CD4-positive, alpha-beta memory T cell (primary cell): ENCODE measurements at places on chromosomes 13 and 19. TPM values are rescaled to one million over a fixed set of nuclear protein-coding genes. Genes with fewer than 3 reads are reported as not detected.

DNA sequence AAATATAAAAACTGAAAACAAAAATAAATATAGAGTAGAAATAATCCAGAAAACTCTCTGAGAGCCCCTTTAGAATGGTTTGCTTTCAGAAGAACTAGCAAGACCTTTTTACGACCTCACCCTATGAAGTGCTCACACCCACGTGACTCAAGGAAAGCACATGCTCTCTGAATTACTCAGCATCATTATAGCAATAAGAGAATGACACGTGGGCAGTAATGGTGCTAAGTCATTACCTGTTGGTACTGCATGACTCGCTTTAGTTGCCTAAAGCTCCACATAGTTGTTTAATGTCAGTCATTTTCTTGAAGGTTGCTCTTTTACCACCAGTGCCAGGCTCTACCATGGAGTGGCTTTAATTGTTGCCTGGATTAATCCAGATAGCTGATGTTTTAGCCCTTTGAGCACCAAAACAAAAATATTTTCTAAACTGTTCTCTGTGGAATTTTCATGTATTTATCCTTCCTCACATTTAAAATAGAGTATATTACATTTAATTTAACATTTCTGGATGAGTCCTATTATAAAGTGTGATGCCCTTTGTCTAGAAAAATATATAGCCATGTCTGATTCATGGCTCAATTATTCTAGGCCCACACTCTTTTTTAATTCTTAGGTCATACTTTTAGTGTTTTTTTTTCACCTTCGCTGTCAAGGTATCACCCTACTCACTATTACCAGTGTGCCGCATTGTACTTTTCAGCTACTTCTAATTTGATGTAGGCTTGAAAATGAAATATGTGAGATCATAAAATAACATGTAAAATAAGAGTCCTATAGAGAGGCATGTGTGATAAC lies 56.8 kb downstream of the THSD1 start:
- DNase-seq: no peak

The KIRREL2 gene
- not detected for total RNA-seq

DNA sequence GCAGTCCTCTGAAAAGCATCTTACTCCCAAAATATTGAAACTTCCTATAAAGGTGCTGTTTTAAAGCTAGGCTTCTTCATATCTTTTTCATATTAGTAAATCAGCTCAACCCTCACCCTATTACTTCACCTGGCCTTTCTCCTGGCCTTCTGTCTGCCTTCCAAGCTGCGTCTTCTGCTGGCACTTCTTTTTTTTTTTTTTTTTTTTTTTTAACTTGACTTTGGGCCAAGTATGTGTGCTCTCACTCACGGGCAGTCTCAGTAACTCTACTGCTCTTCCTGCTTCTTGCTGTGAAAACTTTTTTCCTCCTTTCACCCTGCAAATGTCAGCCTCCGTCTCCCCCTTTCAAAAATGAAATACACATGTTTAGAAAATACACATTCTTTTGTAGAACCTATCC lies 41.2 kb upstream of the KCTD4 start:
- no peak for DNase-seq

DNA sequence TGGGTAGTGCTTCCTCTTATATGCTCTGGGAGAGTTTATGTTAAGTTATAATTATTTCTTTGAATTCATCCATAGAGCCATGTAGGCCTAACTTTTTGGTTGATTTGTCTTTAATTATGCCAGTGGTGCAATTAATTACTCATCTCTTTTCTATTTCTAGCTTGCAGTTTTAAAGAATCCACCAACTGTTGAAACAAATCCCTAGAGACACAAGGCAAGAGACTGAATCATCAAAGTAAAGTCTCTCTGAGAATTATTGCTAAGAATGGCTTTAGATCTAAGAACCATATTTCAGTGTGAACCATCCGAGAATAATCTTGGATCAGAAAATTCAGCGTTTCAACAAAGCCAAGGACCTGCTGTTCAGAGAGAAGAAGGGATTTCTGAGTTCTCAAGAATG lies 5.9 kb upstream of the ZNF551 start:
- no peak for DNase-seq

GRCh38 chr13:66520511-66521355 lies 709.4 kb downstream of the PCDH9 start:
- no peak for DNase-seq

GRCh38 chr13:31946091-31946770 lies 85.3 kb upstream of the FRY start:
- DNase-seq: no peak

DNA sequence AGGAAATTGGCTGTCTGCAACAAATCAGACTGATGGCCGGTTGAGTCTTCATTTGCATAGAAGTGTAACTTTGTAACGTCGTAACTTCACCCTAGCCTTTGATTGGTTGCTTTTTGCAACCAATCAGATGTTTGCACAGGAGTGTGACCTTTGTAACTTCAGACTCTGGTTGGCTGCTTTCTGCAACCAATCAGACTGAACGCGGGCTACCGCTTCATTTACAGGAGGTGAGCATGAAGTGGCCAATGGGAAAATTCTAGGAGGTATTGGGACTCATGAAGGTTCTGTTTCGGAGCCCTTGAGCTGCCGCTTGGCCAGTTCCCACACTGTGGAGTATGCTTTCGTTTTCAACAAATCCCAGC lies 441 bp upstream of the ZNF559 start:
- DNase-seq: no peak

The NKPD1 gene
- 1.2 TPM for total RNA-seq

- DNase-seq: no peak
Observed at GRCh38 chr19:827710-828321, at the start of gene AZU1. Gene AZU1 (plus strand): TSS chr19:827837. CDS start chr19:827847, 10 bp downstream.

GRCh38 chr19:17170538-17171297 lies 44.4 kb upstream of the USE1 start:
- DNase-seq: no peak

GRCh38 chr19:51691584-51692428 lies 1.3 kb upstream of the SPACA6 start:
- DNase-seq: no peak

DNA sequence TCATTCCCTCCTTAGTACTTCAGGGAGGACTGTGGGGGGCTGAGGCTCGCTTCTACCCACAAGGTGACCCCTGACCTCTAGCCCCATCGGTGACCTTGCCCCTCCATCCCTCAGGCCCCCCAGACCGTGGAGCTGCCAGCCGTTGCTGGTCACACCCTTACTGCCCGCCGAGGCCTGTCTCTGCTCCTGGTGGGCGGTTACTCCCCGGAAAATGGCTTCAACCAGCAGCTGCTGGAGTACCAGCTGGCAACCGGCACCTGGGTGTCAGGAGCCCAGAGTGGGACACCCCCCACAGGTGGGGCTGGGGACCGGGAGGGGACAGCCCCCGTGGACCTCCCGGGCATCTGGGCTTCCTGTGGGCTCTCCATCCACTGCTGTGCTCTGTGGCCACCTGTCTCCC lies 31.9 kb downstream of the MEGF8 start:
- no peak for DNase-seq

The KL gene
- not detected for total RNA-seq

The PRSS57 gene
- not detected for total RNA-seq

DNA sequence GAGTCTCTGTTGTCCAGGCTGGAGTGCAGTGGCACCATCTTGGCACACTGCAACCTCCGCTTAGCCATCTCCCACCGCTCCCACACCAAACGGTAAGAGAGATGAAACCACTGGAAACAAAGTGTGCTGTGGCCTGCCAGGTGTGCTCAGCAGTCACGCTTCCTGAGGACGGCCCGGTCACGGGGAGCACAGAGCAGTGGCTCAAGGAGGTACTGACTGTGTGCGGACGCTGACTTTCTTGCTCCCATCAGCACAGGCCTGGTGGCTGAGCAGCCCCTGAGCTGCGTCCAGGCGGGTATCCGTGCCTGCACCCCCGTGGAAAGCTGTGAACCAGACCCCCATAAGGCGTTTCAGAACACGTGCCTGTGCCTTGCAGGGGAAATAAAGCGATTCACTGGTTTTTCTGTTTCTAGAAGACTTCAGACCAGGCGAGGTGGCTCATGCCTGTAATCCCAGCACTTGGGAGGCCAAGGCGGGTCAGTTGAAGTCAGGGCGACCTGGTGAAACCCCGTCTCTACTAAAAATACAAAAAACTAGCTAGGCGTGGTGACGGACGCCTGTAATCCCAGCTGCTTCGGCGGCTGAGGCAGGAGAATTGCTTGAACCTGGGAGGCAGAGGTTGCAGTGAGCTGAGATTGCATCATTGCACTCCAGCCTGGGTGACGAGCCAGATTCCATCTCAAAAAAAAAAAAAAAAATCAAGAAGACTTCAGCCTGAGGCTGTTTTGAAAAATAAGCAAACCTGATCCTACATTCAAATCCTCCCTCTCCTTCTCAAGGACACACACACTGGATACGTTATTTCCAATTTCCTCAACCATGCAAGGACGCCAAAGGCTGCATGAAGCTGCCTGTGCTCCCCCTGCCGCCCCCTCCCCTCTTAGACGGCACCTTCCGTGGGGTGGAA lies 25.5 kb downstream of the ADPRHL1 start:
- DNase-seq: no peak

DNA sequence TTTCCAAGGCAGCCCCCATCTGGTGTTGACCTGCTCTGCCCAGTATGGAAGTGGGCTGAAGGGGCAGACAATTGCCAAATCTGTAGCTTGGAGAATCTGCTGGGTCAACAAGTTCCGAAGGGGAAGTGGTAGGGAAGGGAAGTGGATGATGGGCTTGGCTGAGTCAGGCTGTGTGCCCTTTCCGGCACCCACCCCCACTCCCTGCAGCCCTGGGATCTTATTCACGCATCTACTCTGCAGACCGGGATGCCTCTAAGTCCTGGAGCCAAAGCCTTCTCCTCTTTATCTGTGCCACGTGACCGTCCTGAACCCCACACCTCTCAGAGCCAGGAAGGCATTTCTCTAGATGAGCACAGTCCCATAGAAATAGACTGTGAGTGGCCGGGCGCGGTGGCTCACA lies 7.5 kb upstream of the C5AR2 start:
- DNase-seq: no peak

The ZC3H4 gene
- total RNA-seq: 74.8 TPM

The GARIN5B gene
- not detected for total RNA-seq

The MBD3L2 gene
- not detected for total RNA-seq

DNA sequence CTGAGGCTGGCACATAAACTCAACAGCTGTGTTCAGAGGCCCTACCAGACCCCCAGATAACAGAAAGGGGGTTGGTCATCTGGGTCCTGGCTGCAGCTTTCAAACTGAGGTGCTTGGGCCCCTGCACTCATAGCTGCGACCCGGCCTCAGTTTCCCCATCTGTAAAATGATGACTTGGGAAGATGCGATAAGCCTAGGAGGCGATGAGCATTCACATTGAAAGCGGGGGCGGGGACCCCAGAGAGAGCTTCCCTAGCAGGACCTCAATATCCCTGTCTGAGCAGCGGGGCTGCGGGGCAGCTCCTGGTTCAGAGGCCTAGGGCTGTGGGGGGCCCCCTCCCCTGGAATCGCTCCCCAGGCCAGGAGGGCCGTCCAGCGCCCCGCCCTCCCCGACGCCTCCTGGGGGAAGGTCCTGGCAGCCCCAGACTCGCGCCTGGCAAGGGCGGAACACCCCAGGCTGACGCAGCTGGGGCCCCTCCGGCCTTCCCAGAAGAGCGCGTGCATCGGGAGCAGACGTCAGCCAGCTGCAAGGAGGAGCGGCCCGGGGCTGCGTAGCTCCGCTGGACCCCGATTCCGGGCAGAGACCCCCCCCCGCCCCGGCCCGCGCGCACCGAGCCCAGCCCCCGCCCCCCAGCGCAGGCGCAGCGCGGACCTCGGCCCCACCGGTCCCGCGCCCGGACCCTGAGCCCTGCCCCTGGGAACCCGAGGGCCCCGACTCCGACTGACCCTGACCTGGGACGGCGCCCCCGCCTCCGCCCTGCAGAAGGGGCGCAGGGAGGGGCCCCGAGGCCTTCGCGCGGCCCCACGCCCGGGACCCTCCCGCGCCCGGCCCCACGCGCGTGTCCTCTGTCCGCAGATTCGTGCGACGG lies 3.5 kb downstream of the FSTL3 start:
- DNase-seq: peak; percentile 28

DNA sequence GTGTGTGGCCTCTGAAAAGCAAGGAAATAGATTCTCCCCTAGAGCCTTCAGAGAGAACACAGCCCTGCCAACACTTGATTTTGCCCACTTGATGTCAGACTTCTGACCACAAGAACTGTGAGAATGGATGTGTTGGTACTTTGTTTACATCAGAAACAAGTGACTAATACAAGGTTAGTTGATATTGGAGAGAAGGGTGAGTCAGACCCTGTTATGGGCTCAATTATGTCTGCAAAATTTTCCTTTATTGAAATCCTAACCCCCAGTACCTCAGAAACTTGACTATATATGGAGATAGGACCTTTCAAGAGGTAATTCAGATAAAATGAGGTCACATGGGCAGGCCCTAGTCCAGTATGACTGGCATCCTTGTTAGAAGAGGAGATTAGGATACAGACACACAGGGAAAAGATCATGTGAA lies 226.7 kb downstream of the RFC3 start:
- no peak for DNase-seq

DNA sequence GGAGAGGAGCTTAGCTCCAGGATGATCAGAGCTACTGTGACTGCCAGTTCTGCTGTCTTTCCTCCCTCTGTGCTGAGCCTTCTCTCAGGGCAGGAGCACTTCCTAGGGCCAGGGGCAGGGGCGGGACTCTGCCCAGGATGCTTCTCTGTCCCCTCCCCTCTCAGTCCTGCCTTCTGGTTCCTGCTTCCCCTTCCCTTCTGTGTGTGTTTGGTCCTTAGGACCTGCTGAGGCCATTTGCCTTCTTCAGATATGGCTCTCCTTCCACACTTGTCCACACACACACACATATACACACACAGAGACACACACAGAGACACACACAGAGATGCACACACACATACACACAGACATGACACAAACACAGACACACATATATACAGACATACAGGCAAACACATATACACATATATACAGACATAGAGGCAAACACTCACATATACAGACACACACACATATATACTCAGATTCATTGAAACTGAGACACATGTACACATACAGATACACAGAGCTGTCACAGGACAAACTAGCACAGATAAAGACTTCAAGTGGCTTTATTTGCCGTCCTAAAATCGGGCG lies 22.0 kb upstream of the CD177 start:
- DNase-seq: no peak

DNA sequence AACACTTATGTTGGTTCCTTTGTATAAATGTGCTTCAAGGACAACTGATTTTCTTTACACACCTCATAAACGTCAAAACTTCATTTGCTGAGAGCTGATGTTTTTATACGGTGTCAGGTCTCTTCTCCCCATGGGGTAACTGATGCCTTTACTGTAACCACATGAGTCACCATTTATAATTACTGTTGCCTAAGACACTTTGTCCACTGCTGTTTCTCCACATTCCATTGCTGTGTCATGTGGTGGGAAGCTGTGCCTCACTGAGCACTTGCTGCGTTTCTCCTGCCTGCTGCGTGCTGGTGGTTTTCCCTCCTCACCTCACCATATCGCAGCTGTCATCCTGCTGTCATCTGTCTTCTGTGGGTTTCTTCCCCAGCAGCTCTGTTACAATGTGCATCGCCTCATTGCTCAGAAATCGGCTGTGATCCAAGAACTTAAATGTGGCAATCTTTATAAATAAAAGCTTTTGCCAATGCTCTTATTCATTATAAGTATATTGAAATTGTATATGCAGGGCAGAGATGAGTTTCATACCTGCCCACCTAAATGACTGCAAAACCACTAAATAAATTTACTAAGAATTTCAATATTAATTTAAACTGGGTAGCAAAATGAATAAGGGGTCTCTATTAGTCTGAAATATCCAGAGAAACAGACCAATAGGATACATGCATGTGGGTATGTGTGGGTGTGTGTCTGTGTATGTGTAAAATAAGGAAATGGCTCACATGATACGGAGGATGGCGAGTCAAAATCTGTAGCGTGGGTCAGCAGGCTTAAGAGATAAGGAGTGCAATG lies 547.0 kb upstream of the SLITRK5 start:
- DNase-seq: no peak
